ENCODE measurements at places on chromosomes 3 and 15.

DNA sequence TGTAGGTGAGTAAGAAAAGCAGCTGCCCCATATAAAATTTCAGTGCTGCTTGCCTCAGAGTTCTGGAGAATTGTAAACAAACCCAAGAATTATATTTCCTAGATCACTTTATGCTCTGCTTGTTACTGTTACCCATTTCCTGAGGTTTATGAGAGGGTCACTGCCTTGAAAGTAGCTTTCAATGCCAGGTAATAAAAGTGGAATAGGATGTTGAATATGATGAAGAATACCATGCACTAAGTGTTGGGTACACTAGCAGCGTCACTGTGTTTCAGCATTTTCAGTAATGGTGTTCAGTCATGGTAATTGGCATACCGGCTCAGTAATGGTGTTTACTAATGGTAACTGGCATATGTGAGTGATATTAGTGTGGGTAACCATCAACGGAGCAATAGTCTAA lies 449.8 kb upstream of the TPRG1 start:
- DNase-seq, result no peak

DNA sequence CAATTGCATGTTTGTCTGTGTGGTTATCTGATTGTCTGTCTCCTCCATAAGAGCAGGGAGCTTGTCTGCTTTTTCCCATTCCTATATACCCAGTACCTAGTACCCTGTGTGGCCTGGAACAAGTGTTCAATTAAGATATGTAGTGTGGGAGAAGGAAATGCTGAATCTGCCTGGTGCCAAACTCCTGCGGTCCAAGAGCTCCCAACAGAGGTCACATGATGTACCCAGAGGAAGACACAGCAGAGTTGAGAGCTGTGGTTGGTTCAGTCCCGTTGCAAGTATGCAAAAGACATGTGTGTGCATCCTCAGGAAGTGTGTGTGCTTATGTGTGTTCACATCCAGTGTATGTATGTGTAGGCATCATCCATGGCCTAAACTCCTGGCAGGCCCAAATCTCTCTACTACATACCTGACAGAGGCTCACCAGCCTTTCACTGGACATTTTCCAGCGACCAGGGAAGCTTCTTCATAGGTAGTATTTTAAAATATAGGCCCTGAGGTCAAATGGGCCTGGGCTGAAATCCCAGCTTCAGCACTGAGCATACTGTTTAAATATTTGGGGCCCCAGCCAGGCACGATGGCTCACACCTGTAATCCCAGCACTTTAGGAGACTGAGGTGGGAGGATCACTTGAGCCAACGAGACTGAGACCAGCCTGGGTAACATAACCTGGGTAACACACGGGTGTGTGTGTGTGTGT lies 34.0 kb upstream of the ITGA11 start:
- DNase-seq, result no peak

- no peak for DNase-seq
Observed at GRCh38 chr3:39978308-39978707, 168.9 kb downstream of the MYRIP start.

GRCh38 chr3:15420871-15421270 lies 6.5 kb downstream of the METTL6 start:
- no peak for DNase-seq

- no peak for DNase-seq
Observed at GRCh38 chr15:100095541-100096247, 246.1 kb downstream of the ADAMTS17 start.

DNA sequence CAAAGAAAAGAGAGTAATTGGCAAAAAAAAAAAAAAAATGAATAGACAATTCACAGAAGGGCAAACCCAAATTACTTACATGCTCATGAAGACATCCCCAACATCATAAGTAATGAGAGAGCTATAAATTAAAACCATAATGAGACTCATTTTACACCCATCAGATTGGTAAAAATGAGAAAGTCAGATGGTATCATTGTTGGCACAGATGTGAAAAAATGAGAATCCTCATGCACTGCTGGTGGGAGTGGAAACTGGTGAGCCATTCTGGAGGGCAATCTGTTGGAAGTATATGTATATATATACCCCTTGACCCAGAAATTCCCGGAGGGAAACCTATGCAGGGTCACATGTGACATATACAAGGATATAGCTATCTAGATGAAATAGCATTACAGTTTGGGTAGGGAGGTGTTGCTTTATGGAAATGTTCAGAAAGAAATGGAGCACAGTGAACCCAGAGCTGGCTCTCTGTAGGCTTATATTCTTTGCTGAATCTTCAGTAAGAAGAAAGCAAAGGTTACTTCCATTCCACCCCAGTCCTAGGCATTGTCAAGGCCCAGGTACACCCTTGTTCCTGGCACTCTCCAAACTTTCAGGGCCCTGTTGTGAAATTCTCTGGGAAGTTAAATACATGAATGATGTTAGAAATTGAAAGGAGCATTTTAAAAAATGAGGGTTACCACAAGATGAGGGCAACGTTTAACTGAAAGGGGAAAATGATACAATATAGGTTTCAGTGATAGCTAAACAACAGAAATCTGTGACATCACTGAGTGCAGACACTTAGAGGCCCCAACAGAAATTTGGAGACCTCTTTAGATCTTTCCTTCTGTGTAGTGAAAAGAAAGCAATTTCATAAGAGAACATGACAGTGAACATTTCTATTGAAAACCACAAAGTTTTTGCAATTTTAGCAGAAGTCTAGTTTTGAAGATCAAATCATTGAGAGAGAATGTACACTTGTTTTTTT lies 132.7 kb upstream of the TPRG1 start:
- DNase-seq, result no peak

DNA sequence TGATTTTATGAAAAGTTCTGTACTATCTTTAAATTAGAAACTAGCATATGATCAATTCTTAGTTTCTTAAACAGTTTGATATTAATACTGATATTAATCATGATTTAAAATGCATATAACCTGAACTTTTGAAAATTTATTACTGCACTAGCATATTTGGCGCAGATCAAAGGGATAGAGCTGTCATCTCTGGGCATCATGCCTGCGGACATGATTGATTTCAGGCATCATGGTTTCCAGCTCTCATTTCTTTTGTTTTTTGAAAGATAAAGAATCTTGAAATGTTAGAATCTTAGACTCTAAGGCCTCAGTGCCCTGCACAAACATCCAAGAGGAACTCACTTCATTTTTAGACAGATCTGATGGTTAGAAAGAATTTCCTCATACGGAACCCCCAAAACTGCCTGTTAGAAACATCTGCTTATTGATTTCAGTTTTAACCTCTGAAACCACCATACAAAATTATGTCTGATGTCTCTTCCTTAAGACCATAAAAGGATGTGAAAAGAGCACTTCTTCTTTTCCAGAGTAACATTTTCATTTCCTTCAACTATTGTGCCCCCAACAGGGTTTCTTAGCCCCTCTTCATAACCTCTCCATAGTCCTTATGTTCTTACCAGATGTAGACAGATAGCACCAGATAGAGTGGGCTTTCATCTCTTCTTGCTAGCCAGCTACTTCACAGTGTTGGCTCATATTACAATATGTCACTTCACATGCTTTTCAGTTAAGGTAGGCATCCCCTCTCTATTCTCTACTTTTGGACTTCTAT lies 110.8 kb downstream of the BBX start:
- no peak for DNase-seq

DNA sequence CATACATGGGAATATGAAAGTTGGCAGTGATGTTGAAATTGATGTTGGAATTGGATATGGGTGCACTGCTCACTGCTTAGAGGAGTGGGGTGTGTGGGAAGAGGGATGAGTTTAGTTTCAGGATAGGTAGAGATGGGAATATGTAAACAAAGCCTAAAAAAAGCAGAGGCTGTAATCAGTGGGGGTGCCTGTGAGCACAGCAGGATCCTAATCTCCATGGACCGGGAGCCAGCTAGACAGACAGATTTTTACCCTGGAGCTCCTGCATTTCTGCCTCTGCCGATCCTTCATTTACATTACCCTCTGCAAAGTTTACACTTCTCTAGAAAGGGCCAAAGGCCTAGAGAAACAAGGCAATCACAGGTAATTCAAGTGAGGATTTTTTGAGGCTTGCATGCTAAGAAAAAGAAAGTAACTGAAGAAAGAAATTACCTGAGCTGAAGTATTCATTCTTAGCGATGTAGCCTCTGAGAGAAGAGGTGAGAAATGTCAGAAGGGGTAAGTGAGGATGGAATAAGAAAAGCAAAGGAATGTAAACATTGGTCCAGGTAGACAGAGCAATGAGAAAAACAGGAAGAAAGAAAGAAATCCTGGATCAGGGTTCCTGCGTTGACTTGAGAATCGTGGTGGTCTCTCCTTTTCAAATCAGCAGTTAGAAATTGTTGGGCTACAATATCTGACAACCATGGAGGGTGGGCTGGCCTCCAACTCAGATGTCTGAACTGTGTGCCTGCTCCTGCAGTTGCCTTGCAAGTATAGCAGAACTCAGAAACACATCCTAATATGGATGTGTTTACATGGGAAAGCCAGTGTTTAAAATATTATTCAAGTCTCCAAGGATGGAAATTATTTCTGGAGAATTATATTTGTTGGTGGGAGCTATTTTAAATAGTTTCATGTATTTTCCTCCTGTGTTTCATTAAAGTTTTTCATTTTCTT lies 79.8 kb downstream of the CRTC3 start:
- no peak for DNase-seq

DNA sequence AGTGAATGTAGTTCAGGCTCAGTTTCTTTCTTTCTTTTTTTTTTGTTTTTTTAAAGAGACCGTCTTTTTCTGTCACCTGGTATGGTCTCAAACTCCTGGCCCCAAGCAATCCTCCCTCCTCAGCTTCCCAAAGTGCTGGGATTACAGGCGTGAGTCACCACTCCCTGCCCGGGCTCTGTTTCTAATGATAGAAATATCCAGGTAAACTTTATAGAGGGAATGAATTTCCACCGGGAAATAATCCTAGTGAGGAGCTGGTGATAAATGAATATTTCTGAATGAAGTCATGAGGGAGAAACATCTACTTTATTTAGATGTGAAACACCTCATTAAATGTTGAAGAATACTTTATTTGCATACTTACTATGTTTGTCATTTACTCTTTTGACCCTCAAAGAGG lies 7.2 kb downstream of the RNF13 start:
- no peak for DNase-seq

GRCh38 chr3:170079536-170080165 lies 41.9 kb downstream of the GPR160 start:
- DNase-seq, result no peak

GRCh38 chr15:39285663-39286062 lies 295.2 kb upstream of the THBS1 start:
- DNase-seq, result no peak

DNA sequence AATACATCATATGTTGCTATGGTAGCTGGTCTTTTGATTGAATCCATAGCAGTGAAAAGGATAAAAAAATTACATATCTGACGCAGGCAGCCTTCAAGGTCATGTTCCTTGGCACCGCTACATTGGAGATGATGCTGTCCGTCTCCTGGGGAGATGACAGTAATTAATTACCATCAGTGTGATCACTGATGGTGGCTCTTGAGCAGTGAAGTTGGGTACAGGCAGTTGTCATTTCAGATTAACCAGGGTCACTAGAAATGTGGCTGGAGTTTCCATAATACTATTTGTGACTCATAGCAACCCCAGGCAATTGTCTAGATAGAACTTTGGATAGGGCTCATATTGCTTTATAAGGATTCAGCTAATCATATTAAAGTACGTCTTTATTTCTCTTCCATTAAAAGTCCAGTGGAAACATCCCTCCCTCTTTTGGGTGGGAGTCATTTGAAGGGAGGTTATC lies 136.3 kb downstream of the THSD4 start:
- DNase-seq, result no peak

DNA sequence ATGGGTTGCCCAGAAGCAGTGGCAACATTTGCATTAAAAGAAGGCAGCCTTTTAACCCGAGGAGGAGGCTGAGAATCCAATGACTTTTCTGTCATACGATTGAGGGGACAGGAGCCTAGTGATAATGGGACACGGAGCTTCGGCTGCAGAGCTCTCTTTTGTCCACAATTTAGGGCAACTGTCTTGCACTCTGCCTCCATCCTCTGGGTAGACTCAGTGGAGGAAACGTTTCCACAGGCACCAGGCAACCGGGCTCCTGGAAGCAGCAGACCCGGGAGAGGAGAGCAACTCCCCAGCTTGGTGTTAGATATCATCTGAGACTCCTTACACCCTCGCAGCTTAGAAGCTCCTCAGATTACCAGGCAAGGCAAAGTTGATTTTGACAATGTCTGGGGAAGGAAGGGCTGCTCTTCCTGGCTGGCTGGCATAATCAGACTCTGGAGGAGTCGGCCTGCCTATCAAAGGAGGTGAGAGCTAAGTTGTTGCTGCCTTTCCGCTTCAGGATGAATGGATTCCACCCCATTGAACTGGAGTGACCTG lies 43.5 kb upstream of the RNU6-1 start:
- no peak for DNase-seq

DNA sequence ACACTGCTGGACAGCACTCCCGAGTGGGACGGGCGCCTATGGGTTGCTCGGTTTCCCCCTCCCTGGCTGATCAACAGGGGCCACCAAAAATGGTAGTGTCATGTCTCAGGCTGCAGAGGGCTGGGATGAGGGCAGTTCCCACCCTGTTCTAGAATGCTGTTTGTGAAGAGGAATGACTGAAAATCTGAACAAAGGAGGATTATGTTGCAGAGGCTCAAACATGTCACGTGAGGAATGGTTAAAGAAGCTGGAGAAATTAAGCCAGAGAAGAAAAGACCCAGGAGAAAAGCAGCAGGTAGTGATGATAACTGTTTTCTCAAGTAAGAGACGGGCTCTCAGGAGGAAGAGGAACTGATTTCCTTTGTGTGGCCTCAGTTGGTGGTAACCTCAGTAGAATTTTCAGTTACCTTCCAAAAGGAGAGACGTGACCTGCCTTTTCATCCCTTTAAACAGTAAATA lies 10.4 kb downstream of the SPG21 start:
- no peak for DNase-seq

DNA sequence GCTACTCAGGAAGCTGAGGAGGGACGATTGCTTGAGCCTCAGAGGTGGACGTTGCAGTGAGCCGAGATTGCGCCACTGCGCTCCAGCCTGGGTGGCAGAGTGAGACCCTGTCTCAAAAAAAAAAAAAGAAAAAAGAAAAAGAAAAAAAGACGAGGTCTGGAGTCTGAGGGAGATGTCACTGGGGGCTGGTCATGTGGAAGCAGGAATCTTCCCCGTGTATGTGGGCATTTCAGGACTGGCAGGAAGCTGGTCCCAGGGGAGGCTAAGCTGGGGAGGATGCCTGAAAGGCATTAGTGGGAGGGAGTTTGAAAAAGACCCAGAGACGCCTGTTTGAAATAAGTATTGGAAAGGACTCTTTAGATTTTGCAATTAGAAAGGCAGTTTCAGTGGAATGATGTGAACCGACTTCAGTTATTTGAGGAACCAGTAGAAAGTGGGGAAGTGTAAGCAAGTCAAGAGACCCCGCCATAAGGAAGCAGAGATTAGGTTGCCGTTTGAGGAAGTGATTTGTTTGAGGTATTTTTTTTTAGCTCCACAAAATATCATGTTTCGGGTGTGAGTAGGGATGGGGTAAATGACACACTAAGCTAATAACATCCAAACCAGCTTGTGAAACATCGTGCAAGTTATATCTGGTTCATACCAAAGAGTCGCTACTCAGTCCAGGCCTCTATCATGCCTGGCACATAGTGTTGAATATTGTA lies 55.5 kb downstream of the ST6GAL1 start:
- no peak for DNase-seq

DNA sequence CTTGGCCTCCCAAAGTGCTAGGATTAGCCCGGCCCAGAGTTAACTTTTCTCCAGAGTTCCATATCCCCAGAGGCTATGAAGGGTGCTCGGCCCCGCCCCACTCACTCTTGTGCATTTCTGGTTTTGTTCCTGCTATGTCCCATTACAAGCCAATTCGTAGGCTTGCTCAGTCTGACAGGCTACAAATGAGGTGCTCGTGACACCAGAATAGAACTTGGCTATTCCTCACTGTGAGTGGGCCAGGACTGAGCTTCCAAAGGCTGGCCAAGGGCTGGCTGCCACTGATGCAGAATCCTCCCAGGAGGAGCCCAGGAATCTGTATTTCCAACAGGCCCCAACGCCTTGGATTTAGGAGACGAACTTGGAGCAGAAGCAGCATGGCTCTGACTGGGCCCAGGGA lies 282.7 kb upstream of the C2CD4B start:
- DNase-seq, result no peak

Data from stimulated activated CD8-positive, alpha-beta memory T cell treated with anti-CD3 and anti-CD28 coated beads, Interleukin-15, amount 100 ng/mL, for 4 hours (primary cell).